Inflammatory macrophage treated with lipopolysaccharide for 1 hour (primary cell): ENCODE measurements at places on chromosomes 4 and X.

DNA sequence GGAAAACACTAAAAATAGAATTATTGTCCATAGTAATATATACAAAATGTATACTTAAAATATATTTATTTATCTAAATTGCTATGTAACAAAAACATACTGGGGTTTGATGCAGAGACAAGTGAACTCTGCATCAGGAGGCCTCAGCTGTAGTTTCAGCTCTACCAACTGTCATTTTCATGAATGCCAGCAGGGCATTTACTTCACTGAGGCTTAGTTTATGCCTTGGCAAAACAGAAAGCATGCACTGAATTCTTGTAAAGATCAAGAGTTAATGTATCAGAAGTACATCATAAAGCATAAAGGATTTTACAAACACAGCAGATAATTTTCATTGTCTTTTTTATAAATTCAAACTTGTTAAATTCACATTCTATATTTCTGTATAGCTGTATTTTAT, 577.0 kb downstream of the C4orf33 start:
- DNase-seq: no peak

DNA sequence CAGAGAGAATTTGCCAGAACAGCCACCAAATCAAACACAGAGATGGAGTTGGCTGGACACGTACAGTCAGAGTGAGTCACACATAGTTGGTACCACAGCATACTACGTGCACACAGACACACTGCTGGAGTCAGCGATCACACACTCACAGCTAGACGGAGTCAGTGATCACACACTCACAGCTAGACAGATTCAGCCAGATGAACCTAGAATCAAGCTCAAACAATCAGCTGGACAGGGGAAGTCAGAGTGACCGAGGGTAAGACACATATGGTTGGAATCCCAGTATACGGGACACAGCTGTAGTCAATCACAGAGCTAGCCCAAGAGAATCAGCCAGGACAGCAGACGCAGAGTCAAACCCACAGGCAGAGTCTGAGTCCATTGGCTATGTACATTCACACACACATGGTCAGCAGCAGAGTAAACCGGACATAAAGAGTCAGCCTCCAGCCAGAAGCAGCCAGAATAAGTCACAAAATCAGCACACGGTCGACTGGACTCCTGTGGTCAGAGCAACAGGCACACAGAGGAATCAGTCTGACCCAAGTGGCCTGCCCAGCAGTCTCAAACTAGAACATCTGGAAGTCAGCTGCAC, 4.6 kb downstream of the SLC38A5 start:
- no peak for DNase-seq

DNA sequence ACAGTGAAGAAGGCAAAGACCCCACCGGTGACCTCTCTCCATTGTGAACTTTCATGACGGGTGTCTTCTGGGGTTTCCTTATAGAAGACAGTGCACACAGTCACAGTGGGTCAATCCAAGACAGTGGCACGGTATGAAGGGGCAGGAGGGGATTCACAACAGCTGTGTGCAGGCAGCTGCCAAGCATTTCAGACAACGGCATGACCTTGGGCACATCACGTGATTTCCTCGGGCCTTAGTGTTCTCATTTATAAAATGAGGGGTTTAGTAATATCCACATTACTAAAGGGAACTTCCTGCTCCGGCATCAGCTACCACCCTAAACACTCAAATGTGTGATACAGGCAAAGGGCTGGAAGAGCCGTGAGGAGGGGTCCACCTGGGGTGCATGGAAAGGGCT, 42.9 kb downstream of the RBM47 start:
- peak; percentile 86 for DNase-seq

DNA sequence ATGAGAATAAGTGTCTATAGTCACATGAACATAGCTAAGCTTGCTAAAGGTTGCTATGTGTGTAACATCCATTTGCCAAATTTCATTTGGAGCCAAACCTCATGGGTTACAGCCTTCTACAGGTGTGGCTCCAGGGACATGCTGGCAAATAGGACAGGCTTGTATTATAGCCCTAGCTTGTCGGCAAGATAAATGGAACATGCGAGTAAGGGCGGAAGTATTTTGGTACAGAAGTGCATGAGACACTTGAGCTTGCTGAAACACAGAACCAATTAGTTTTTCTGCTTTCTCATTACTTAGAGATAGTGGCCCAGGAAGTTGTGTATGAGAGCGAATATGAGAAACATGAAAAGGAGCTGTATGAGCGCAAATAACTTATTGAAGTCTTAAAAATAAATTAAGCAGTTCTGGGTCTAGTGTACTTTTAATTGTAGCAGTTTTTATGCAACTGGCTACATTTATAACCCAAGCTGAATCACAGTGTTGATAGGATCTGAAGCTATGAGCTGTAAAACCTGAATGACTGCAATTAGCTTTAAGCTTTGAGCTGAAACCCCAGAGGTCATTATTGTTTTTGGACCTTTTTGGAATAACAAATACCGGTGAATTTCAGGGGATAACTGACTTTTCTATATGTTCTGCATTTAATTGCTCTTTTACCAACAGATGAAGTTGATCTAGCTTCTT, 64.6 kb downstream of the KDM5C start:
- no peak for DNase-seq

- DNase-seq: no peak
Measured at GRCh38 chr4:23991444-23991843, 101.6 kb upstream of the PPARGC1A start.

DNA sequence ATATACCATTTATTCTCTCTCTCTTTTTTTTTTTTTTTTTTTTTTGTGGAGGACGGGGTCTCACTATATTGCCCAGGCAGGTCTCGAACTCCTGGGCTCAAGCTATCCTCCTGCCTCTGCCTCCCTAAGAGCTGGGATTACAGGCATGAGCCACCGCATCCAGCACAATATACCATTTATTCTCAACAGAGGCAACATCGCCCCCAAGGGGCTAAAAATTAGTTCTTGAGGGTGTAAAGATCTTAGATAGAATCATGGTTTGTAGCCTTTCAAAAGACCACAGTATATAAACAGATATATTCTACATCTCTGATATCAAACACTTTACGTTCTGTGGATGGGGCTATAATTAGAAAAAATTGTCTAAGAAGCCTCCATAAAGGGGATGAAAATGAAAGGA, 39.8 kb upstream of the TCEAL2 start:
- no peak for DNase-seq

DNA sequence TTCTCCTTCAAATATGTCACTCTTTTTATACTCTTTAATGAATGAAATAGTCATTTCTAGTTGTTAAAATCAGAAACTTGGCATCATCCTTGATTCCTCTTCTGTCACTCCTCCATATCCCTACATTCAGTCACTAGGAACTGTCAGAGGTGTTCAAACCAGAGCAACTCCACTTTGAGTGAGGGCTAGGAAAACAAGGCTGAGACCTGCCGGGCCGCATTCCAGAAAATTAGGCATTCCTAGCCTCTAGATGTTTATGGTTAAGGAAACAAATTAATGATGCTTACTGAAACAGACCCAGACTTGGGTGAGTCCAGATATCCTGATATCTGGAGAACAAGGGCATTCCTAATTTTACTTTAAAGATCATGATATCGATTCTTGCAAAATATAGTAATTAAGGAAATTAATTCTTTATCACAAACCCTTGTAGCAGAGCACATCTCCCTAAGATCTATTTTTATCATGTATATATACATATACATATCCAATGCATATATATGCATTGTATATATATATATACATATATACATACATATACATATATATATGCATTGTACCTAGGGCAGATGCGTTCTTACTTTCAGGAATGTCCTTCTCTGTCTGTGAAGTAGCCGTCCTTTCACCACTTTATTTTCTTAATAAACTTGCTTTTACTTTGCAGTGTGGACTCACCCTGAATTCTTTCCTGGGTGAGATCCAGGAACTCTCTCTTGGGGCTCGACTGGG, 98.4 kb upstream of the GC start:
- no peak for DNase-seq

DNA sequence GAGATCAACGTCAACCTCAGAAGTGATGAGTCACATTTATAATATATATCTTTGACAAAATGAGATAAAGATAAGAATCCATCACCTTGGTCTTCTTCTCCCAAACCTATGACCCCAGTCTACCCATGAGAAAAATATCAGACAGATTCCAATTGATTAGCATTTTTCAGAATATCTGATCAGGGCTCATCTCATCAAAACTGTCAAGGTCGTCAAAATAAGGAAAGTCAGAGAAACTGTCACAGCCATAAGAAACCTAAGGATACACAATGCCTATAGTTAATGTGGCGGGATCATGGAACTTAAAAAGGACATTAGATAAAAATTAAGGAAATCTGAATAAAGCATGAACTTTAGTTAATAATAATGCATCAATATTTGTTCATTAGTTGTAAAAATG, 374.1 kb downstream of the FAT4 start:
- DNase-seq: no peak

DNA sequence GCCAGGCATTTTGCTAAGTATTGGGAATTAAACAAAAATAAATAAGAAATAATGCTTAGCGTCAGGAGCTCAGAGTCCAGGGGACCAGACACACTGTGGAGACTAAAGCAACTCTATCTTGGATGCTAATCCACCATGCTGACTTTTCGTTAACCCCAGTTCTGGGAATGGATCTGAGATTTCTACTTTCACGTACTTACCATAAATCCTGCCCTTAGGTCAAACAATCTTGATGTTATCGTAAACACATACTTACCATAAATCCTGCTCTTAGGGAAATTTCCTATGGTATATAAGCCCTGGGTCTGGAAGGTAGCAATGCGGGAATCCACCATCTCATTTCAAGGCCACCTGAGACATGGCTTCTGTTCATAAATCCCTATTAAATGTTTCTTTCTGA, 204.5 kb upstream of the IGFBP7 start:
- no peak for DNase-seq

DNA sequence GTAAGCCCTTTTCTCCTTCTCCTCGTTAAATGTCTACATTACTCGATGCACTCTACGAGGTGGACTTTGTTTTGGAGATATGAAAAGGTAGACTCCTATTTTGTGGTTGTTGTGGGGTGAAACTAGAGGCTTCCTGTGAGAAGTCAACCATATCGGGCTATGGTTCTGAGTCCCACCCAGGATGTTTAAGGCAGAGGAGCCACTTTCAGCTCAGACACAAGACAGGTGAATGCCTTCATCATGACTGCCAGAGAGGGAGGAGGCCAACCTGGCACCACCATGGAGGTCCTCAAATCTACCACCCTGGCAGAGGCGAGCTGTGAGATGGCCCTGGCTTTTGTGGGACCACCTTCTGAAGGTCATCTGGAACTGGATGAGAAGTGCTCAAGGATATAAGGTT, 154.4 kb upstream of the KLF3 start:
- no peak for DNase-seq

DNA sequence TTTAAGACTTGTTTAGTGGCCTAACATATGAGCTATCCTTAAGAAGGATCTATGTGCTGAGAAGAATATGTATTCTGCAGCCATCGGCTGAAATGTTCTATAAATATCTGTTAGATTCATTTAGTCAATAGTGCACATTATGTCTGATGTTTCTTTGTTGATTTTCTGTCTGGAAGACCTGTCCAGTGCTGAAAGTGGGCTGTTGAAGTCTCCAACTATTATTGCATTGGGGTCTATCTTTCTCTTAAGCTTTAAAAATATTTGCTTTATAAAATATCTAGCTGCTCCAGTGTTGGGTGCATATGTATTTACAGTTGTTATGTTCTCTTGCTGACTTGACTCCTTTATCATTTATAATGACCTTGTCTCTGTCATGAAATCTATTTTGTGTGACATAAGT, 9.4 kb upstream of the BLTP1 start:
- no peak for DNase-seq

DNA sequence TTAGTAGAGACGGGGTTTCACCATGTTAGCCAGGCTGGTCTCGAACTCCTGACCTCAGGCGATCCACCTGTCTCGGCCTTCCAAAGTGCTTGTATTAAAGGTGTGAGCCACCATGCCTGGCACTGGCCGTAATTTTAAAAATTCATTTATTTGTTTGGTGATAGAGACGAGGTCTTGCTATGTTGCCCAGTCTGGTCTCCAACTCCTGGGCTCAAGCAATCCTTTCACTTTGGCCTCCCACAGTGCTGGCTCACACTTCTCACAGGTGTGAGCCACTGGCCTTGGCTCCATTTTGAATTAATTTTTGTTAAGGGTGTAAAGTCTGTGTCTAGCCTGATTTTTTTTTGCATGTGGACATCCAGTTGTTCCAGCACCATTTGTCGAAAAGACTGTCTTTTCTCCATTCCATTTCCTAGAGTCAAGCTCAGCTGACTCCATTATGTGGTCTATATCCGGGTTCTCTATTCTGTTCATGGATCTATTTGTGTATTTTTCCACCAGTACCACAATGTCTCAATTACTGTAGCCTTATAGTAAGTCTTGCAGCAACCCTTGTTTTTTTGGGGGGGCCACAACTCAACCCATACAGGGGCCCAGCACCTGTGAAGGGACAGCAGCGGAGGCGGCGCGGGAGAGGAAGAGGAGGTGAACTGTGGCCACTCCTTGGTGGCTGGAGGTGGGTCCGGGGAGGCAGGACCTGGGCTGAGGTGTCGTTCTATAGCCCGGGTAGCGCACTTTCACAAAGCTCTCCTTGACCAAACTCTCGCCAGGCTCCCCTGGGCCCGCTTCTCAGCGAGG, 1.5 kb upstream of the NSD2 start:
- DNase-seq: no peak

GRCh38 chr4:87838890-87839591, 6.3 kb downstream of the MEPE start:
- peak; percentile 29 for DNase-seq

GRCh38 chrX:54248309-54248708, 65.3 kb upstream of the FAM120C start:
- DNase-seq: no peak

DNA sequence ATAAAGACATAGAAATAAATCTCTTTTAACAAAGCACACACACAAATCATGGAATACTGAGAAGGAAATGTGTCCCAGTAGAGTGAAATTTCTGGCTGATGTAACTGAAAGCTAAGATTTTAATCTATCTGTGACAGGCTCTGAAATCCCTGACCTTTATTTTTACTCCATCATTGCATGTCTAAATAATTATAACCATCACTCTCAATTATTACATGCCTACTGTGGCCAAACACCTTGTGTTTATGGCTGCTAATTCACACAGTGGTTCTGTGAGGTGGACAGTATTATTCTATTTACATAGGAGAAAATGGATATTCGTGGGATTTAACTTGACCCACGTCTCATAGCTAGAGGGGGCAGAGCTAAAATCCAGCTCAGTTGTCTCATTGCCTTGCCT, 438.1 kb downstream of the TLL1 start:
- DNase-seq: no peak

DNA sequence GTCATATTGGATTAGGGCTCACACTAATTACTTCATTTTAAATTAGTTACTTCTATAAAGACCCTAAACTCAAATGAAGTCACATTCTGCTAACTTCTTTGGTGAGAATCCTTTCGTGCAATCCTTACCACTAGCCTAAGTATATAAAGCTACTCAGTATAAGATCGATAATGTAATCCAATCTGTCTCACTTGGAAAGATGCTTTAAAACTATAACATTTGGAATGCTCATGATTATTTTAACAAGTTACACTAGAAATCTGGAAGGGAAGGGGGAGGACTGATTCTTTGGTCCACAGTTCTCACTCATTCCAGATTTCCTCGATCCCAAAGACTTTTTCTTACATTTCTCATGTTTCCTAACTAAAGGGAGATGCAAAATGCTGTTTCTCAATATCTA, 336.4 kb upstream of the SLIT2 start:
- no peak for DNase-seq

- no peak for DNase-seq
Measured at GRCh38 chr4:73732759-73733431, 7.5 kb upstream of the CXCL8 start.

- DNase-seq: peak; percentile 3
Measured at GRCh38 chrX:19924285-19924684, 36.9 kb upstream of the SH3KBP1 start.
